MG63 (cell line): ENCODE measurements at places on chromosomes 6 and 20.
A peak's percentile ranks its signal among the peaks of the same experiment; 100 is the strongest.

- DNase-seq: no peak
Measured at GRCh38 chr6:14824484-14825275, 421.2 kb upstream of the JARID2 start.

DNA sequence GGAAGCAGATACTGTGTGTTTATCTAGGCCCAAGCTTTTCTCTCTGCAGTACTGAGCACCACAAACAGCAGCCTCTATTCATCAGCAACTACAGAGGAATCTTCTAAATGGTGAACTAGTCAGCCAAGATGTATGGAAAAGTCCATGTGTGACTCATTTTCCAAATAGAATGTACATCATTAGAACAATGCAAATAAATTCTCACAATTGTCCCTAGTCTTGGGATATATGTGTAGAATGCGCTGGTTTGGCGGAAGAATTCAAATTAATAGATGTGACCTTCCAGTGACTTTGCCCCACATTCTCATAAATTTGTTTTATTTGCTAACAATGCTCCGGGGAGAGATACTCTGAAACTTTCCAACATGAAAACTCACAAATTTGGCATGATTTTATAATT lies 436.2 kb downstream of the CBLN4 start:
- no peak for DNase-seq

GRCh38 chr20:58090161-58090560 lies 138.3 kb downstream of the ANKRD60 start:
- DNase-seq: no peak

GRCh38 chr6:120447605-120448004 lies 886.7 kb downstream of the TBC1D32 start:
- no peak for DNase-seq

DNA sequence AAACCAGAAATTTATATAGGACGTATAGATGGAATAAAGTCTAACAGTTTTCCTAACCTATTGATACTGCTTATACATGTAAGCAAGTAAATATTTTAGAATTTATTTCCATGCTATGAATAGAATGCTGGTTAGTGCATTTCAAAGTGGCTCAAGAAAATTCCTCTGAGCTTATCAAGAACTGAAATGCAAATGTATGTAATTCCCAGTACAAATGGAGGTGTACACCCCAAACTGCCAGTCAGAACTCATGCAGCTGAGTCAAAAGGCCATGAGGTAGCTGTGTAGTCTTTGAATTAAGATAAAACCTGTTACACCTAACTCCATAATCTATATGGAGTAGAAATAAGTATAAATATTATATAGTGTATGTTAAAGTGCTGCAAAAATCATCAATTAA lies 232.2 kb upstream of the KCNQ5 start:
- DNase-seq: no peak

- DNase-seq: no peak
Measured at GRCh38 chr6:137811916-137812553, 55.0 kb upstream of the TNFAIP3 start.

DNA sequence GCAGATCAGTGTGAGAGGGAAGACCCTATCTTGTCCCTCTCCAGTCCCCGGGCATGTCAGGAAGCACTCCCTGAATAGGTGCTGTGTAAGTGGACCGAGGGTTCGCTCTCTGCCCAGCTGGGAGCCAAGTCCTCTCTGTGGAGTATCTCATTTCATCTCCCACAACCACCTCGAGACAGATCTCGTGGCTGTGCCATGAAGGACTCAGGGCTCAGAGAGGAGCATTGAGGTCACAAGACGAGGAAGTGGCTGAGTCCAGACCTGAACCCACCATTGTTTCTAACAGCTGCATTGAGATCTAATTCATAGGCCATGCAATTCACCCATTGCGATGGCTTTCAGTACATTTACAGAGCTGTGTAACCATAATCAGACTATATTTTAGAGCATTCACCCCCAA lies 34.7 kb upstream of the STX16 start:
- no peak for DNase-seq

- no peak for DNase-seq
Measured at GRCh38 chr6:761997-762396, 69.1 kb upstream of the EXOC2 start.

DNA sequence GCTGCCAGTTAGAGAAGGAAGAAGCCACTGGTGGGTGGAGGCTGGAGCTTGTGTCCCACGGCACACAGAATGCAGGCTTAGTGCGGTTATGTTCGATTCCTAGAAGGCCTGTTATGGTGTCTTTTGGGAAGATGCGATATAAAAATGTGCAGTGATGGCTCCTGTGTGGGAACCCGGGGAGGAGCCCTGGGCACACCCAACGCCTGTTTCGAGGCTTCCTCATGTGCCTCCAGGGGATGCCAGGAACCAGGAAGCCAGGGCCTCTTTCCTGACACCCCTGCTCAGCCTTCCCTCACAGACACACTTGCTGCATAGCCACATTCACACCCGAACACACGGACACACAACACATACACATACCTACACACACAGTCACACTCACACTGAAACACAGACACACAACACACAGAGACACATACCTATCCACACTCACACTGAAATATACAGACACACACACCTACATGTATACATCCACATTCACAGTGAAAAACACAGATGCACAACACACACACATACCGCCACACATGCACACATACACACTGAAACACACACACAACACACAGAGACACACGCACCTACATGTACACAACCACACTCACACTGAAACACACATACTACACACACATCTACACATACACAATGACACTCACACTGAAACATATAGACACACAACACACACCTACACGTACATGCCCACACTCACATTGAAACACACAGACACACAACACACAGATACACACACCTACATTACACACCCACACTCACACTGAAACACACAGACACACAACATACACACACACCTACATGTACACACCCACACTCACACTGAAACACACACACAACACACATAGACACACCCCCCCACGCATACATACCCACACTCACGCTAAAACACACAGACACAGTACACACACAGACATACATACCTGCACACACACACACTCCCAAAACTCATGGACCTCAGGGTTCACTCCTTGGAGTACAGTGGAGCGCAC lies 1.2 kb upstream of the CST11 start:
- DNase-seq: no peak

- peak; percentile 31 for DNase-seq
Measured at GRCh38 chr20:61252601-61253263, 671 bp downstream of the CDH4 start.

DNA sequence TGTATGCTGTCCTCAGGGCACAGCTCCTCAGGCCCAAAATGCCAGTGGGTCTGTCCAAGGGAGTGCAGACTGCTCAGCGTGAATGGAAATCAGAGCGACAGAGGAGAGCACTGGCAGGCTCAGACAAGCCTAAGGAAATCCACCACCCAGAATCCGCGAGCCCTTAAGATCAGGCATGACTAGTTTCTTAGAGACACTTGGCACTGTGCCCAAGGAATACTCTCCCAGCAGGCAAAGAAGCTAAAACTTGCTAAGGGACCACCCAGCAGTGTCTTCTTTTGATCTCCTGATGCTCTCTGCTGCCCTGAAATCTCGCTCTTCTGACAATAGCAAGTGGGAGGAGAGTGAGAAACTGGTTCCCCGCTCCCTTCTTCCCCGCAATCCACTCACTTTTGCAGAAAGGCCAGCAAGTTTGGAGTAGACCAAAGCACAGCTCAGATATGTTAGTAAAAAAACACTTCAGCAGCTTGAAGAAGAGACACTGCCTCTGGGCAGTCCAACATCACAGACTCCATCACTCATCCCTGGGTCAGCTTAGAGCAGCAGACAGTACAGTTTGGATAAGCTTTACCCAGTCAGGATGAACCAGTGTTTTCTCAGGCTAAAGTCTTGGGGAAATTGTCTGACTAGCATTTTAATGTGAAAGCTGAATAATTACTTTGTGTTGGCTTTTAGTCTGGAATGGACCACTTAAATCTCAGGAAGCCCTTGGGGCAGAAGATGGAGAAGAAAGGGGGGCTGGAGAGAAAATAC lies 32.4 kb downstream of the TRAF3IP2 start:
- DNase-seq: no peak

DNA sequence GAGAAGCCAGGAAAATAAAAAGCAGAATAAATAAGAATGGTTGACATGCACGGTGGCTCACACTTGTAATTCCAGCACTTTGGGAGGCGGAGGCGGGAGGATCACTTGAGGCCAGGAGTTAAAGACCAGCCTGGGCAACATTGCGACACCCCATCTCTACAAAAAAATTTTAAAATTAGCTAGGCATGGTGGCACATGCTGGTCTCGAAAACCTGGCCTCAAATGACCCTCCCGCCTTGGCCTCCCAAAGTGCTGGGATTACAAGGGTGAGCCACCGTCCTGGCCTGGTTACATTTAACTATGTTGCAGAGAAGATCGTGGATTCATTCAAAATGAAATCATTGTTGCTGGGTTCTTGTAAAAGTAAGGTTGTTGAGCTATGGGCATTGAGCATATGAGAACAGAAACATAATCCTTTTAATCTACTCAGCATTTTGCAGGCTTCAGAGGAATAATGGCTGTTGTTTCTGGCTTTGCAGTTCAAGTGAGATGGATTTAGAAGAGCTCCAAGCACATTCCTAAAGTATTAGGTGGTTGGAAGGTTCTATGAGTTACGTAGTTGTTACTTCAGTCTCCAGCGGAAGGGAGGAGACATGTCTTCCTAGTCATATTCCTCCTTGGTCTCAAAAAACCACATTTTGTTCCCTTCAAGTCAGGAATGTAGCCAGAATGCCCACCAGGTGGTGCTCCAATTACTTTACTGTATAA lies 45.6 kb upstream of the RAB23 start:
- peak; percentile 69 for DNase-seq

DNA sequence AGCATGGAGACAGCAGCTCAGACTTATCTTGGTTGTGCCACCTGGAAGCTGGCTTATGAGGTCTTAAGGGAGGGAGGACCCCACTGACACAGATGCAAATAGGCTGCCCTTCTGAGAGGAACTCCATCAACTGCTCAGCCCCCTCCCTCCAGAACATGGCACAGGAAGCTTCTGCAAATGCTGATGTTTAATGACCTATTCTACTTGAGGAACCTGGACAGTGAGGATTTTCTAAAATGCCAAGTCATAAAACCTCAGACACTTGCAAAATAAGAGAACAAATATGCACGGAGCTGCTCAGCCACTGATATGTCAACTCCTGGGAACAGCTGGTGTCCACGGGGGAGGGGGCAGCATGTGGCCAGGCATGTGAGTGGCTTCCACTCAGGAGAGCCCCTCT lies 3.5 kb downstream of the CST9 start:
- DNase-seq: no peak

DNA sequence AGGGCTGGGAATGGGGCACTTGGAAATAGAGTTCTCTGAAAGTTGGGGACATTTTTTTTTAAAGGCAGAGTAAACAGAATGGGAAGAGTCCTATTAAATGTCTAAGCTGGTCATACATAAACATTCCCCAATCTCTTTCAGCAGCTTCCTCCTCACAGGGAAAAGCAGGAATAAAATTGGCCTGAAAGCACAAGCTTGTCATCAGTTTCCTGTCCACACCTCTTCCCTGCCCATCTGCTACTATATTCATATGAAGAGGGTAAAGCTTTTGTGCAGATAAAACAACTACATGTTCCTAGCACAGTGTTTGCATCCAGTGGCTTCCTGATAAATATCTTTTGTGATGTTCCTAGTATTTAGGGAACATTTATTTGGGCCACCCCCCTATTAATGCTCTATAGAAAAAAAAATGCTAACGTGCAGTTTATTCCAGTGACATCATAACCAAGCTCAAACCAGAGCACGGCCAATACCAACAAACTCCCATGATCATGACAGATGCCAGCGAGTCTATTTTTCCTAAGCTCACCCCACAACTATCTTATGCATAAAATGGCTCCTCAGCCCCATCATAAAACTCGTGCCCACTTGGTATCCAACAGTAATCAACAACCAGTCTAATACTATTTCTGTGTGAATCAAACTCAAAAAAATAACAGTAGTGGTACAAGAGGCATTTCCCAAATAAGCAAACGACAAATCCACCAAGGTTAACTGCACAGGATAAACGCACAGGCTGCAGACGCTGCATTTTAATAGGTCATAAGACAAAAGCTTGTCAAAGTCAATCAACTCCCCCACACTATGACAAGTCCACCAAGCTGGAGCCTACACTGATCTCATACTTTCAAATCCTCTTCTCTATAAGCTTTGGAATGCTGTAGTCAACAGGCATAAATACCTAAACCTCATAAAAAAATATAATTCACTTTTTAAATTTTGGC lies 95.3 kb downstream of the EPB41L2 start:
- DNase-seq: peak; percentile 25

- no peak for DNase-seq
Measured at GRCh38 chr6:25671652-25672051, 19.6 kb downstream of the SCGN start.

- DNase-seq: no peak
Measured at GRCh38 chr6:149024361-149024760, 277.5 kb downstream of the UST start.

DNA sequence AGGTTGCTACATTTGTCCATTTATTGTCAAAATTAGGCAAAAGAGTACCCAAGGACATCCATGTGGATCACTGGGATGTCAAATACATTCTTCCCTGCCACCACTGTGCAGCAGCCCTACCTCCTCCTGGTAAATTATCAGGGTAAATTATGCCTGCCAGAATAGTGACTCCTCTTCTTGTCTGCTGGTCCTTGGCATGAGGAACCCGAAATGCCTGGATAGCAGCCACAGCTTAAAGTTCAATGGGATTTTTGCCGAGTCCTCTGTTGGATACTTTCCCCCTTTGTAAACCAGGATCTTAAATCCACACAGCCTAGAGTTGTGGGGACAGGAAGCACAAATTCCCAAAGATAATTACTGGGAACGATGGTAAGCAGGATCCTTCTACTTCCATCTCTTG lies 173.3 kb downstream of the RFX6 start:
- peak; percentile 49 for DNase-seq

- DNase-seq: no peak
Measured at GRCh38 chr6:12235341-12235740, 54.8 kb upstream of the EDN1 start.

DNA sequence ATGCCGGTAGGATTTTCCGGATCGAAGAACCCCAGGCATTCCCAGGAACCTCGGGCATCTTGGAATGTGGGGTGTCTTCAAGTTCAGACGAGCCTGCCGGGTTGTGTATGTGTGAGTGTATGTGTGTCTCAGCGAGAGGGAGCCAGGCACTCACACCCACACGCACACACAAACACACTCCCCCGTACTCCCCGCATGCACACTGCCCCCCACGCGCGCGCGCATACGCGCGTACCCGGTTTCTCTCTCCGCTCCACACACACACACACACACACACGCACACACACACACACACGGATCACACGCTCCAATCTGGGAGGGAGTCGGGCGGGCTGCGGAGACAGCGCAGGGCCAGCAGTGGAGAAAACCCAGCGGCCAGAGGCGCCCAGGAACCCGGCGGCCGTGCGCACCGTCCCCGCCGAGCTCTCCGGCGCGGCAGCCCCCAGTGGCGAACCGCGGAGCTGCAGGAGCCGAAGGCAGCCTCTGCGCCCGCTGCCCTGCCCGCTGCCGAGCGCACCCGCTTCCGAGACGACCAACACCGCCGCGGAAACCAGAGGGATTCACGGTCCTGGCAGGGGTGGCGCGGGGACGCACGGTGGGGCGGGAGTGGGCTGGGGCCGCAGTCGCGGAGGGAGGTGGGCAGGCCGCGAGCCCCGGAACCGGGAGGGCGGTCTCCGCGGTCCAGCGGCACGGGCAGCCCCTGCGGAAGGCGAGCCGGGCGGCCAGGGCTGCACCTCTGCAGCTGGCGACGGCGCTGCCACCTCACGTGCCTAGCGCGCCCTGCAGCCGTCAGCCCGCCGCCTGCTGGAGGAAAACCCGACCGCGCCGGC lies at the start of gene LRFN2:
Gene LRFN2 (minus strand): TSS at position 125 of the 830 bp plus-strand sequence.
- DNase-seq: peak; percentile 69

GRCh38 chr6:136149311-136149710 lies 100.8 kb downstream of the MTFR2 start:
- DNase-seq: no peak
